ENCODE measurements at places on chromosomes 6 and 20.

DNA sequence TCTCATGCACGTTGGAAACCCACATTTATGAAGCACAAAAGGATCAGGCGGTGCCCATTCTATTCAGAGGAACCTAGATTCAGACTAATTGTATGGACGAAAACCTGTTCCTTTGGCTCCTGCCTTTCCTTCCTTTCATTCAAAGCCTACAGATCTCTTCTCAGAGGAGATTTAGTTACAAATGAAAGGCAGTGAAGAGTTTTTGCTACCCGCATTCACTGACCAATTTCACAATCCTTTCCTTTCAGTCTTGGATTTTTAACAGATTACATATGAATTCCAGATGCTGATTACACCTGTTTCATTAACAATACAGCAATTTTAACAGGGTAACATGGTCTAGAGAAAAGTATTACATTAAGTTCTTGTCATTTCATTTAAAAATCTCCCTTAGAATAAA, 32.0 kb downstream of the TMEM242 start:
- DNase-seq: no peak

- no peak for DNase-seq
Observed at GRCh38 chr6:88454658-88455057, 288.5 kb upstream of the CNR1 start.

DNA sequence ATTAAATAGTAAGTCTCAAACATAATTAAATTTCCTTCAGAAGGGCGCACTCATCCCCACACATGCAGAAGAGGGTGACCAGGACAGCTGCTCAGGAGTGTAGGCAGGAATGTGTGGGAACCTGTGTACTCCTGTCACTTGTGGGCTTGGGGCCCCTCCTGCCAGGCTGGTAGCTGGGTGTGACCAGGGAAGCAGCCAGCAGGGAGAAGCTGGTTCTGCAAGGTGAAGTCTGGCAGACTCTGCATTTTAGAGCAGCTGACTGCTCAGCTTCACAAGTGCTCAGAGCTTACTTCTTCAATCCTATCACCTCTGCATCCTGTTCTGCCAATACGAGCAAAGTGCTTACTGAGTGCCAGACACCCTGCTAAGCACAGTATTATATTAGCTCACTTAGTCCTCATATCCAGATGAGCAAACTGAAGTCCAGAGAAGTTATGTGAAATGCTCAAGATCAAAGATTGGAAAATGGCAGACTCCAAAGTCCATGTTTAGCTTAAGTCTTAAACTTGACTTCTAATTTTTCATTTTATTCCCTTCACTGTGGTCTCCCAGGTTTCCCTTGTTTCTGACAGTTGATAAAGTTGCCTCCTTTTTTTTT, 27.9 kb downstream of the ELMO2 start:
- no peak for DNase-seq

- no peak for DNase-seq
Observed at GRCh38 chr6:111592726-111593511, 12.8 kb downstream of the TRAF3IP2 start.

DNA sequence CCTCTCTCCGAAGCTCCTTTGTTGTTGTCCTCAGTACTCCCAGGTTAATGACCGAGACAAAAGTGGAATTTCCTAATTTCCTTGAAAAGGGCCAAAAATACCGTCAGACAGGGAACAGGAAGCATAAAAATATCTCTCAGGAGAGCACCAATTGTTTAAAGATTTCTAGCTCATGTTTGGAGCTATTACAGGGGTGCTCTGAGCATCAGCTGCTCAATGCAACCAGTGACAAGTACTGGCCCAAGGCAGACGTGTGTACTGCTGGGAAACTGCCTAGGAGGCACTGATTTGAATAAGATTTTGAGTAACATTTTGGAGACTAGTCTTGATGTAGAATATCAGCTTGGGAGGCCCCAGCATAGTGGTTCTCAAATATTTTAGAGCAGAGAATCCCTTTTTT, 17.3 kb downstream of the LAMA4 start:
- no peak for DNase-seq

DNA sequence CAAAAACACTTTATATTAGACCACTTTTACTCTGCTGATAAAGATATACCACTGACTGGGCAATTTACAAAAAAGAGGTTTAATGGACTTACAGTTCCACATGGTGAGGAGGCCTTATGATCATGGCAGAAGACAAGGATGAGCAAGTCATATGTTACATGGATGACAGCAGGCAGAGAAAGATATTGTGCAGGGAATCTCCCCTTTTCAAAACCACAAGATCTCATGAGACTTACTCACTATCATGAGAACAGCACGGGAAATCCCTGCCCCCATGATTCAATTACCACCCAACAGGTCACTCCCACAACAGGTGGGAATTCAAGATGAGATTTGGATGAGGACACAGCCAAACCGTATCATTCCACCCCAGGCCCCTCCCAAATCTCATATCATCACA, 1383.8 kb upstream of the MAP3K7 start:
- DNase-seq: no peak

DNA sequence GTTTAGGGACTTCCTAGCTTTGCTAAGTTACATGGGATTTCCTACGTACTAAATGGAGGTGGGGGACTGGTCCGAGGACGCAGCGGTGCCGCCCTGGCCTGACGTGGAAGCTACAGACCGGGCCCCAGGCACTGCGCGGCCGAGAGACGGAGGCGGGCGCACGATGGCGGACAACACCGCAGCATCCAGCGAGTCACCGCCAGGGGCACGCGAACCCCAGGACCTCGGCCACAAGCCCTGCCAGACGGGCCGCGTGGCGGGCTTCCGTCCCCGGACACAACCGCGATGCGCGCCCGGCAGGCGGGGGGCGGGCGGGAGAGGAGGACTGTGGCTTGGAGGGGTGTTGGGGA, 1516.9 kb upstream of the DEFB115 start:
- no peak for DNase-seq

DNA sequence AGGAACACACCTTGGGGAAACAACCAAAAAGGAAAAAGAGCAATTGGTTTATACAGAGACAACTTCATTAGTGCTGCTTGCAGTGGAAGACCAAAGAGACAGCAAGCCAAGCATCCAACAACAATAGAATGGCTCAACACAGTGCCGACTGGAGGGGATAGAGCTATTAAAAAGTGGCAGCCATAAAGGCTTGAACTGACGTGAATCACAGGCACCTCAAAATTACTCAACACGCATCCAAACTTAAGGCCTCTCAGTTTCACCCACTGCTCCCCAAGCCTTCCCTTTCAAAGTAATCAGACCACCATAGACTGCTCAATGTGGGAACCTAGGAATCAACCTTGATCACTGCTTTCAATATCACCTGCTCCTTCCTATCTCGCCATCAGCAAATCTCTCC, 9.7 kb downstream of the TNFRSF21 start:
- no peak for DNase-seq

DNA sequence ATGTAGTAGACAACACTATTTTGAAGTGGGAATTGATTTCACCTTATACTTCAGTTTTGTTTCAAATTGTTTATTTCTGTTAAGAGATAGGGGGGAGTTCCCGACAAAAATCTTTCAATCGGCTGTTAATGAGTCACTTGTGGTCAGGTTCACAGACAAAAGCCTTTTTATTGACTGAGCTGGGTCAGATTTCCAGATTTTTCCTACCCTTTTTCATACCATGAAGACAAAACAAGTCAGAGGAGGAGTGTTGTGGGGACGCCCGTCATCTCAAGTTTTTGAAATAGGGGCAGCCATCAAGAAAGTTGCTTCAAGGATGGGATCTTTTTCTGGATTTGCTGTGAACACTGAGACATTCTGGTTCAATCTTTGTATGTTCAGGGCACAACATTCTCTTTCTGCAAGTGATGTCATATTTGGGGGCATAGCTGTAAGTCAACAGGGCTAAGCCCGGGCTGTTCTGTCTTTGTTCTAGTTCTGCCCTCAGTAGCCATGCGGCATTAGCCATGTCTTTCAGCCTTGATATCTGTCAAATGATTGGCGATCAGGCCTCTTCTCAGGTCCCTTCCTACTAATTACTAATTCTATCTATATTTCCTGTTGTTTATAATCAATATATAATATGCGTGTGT, 496.0 kb upstream of the MARCKS start:
- DNase-seq: no peak

GRCh38 chr6:73027691-73028090, 197.6 kb downstream of the KHDC1L start:
- no peak for DNase-seq

- no peak for DNase-seq
Observed at GRCh38 chr6:114000069-114000468, 29.1 kb upstream of the HDAC2 start.

GRCh38 chr6:110735666-110736065, 79.6 kb downstream of the CDK19 start:
- no peak for DNase-seq

GRCh38 chr6:55438203-55438602, 110.9 kb downstream of the GFRAL start:
- DNase-seq: no peak

DNA sequence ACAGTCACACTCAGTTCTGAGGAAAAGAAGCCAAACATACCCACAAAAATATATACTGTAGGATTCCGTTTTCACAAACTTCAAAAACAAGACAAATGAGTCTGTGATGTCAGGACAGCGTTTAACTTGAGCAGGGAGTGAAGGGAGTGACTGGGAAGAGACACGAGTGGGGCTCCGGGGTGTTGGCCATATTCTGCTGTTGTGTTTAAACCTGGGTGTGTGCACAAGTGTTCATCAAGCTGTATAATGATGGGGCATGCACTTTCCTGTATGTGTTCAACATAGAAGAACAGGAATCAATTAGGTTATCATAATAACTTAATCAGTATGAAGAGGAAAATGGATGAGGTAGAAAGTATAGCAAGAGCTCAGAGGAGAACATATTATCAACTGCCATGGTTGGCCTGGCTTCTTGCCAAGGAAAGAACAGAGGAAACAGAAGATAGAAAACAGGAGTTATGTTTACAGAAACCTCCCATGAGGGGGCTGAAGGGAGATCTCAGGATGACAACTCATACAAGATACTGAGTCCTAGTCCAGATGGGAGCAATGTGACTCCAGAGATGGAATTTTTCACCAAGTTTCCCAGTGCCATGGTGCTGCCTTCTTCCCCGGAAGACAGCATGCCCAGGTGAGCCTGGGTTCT, 15.1 kb upstream of the AFDN start:
- DNase-seq: no peak

GRCh38 chr6:4608361-4609115, 167.7 kb upstream of the CDYL start:
- no peak for DNase-seq

GRCh38 chr6:30703821-30704220, 13.0 kb upstream of the NRM start:
- no peak for DNase-seq

GRCh38 chr6:37109714-37110499, 60.0 kb upstream of the PIM1 start:
- DNase-seq: no peak

Measured in AG04449 (cell line).